ENCODE measurements at places on chromosomes 2 and 18. TPM values are rescaled to one million over a fixed set of nuclear protein-coding genes. Genes with fewer than 3 reads are reported as not detected.

SAG gene
- total RNA-seq, result not detected

KHK gene
- 2.4 TPM for total RNA-seq

REG3G gene
- not detected for total RNA-seq

MYCN gene
- 8.6 TPM for total RNA-seq

CCDC150 gene
- total RNA-seq, result 7.3 TPM

PLEKHA3 gene
- total RNA-seq, result 6.3 TPM

SLC16A14 gene
- total RNA-seq, result 0.09 TPM

IL36A gene
- not detected for total RNA-seq

CNTNAP5 gene
- total RNA-seq, result under 0.01 TPM

ARMC9 gene
- 4.8 TPM for total RNA-seq

DYSF gene
- 34.2 TPM for total RNA-seq

RTP5 gene
- not detected for total RNA-seq

UGT1A5 gene
- not detected for total RNA-seq
